ENCODE measurements at places on chromosomes 3 and 15.

DNA sequence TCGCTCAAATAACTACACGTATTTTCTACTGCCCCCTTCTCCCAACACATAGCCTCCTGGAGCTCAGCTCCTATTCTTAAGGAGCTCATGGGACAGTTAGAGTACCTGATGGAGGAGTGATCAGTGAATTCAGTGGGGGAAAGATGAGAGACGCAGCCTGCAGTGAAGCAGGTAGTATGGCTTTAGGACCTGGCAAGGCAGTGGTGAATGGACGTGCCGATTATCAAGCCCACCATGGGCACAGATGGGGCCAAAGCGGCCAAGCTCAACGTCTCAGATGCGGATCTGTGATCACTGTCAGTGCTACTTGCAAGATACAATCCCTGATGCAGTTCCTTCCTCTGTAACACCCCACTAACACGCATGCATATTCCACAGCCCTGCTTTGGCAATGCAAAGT, 45.8 kb upstream of the ATP2B2 start:
- DNase-seq, result no peak

GRCh38 chr15:63018639-63019038, 23.9 kb upstream of the TPM1 start:
- no peak for DNase-seq

GRCh38 chr3:111080413-111080812, 8.8 kb downstream of the NECTIN3 start:
- no peak for DNase-seq

DNA sequence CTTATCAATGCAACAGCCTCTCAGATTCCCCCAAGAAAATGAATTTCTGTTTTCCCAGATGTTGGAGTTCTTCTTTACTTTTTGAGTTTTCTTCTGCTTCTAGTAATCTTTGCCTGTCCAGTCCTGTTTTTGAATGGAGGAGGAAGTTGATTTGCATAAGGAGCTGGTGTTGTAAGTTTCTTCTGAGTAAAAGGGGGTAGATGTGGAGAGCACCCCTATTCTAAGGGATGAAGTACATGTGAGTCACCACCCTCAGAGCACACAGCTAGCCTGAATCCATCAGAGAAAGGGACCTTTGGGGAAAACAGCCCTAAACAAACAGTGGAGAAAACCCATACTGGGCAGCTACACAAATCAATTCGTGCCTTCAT, 34.5 kb downstream of the ACAA1 start:
- no peak for DNase-seq

GRCh38 chr3:101038393-101038792, 45.2 kb upstream of the ABI3BP start:
- no peak for DNase-seq

DNA sequence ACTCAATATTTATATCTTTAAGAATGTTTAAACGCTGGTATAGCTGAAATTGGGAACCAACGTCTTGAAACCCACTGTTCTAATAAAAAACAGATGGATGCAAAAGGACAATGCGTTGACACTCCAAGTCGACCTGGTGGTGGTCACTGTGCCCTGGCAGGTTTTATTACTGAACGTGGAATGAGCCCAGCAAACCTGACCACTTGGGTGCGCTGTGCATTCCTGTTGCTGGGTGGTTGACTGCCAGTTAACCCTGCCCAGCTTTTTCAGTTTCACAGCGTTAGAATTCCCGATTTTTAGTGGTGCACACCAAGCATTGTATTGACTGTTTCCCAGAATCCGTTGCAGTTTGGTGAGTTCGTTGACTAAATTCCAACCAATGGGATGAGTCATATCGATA, 384.4 kb downstream of the OCA2 start:
- DNase-seq, result no peak

GRCh38 chr3:6921066-6921465, 60.2 kb downstream of the GRM7 start:
- DNase-seq, result no peak

DNA sequence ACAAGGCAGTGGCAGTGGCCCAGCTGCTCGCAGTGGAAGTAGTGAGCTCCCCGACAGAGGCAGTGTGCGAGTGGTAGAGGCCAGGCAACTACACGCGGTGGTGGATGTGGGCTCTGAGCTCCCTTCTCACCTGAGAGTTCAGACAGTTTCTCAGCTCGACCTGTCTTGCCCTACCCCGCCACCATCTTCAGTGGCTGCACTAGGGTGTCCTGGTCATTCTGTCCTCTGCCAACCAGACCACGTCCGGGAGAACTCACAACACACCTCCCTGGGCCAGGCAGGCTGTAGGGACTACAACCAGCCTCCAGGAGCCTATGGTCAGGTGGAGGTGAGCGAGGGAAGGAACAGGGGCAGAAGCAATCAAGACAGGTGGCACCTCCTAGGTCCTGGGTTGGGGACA, 106.3 kb upstream of the SMAD3 start:
- no peak for DNase-seq

- DNase-seq, result no peak
Observed at GRCh38 chr15:100537331-100537730, 8.6 kb upstream of the CERS3 start.

GRCh38 chr15:39730552-39730951, 52.1 kb downstream of the FSIP1 start:
- no peak for DNase-seq

DNA sequence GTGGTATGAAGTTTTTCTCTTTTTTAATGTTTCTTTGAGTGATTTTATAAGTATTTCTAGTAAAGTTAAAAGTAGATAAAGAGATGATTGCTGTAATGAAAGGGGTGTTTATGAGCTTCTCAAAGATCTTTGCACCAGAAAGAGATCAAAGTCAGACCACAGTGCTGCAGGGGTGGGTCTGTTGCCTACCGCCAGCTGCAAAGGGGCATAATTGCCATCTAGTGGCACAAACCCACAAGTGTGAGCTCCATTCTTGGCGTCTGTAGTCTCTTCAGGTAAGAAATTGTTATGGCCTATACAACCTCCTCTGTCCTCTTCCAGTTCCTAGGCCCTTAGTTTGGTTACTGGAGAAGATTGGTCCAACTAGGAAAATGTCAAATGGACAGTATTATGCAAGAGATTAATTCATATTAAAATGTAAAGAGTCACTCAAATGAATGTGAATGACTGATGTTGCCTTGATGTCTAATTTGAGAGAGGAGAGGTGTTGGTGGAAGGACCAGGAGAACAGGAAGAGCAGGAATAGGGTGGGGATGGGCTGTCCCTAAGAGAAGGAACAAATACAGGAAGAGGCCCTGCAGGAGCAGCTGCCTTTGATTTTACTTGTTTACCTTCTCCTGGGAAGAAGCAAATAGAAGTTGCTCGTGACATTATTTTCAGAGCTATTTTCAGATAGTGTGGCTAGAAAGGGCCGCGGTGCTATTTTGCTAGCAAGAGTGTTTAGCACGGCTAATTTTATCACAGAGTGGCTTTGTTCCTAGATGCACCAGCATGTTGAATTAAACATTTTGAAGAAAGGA, 53.0 kb upstream of the GSK3B start:
- DNase-seq, result peak; percentile 74

DNA sequence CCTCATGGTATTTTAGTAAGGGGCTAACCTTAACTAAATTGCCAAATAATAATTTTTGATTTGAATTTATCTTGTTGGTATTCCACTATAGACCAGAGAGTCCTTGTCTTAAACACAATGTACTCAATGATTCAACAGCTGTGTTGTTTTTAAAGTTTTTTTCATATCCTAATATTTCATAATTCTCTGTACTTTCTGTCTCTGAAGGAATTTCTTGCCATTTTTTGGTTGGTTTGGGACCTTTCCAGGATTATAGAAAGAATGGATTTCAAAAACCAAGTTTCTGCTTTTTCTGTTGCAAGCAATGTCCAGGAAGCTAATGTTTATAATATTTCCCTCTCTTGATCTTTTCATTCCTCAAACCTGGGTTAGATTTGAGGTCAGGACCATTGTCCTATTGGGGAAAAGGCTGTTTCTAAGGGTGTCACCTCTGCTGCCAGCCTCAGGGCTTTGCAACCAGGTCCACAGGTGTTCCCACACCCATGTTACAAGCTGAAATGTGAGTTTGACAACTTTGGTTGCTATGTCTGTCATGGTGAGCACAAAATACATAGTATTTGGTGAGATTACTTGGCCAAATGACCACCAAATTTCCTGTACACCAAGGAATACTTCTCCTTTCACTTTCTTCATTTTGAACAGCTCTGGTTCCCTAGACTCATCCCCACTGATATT, 363.7 kb upstream of the RGMA start:
- no peak for DNase-seq

All from NCI-H748 treated with DMSO at 0.1 percent for 48 hours (cell line).